ENCODE measurements at places on chromosomes 12 and 14.

DNA sequence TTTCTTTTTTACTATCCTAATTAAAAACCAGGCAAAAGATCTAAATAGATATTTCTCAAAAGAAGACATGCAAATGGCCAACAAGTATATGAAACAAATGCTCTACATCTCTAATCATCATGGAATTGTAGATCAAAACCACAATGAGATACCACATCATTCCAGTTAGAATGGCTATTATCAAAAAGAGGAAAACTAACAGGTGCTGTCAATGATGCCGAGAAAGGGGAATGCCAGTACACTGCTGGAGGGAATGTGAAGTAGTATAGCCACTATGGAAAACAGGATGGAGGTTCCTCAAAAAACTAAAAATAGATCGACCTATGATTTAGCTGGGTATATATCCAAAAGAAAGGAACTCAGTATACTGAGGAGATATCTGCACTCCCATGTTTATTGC is 39.0 kb upstream of the C12orf75 start:
- DNase-seq: no peak

- DNase-seq: no peak
These were observed 80.6 kb upstream of the DAAM1 start for GRCh38 chr14:59107819-59108218.

GRCh38 chr14:94340533-94340932 is 17.4 kb upstream of the SERPINA6 start:
- DNase-seq: no peak

GRCh38 chr14:95562892-95563685 is 28.2 kb downstream of the GLRX5 start:
- no peak for DNase-seq

- peak; percentile 44 for DNase-seq
These were observed 16.4 kb downstream of the ACVRL1 start for GRCh38 chr12:51923506-51924365.

DNA sequence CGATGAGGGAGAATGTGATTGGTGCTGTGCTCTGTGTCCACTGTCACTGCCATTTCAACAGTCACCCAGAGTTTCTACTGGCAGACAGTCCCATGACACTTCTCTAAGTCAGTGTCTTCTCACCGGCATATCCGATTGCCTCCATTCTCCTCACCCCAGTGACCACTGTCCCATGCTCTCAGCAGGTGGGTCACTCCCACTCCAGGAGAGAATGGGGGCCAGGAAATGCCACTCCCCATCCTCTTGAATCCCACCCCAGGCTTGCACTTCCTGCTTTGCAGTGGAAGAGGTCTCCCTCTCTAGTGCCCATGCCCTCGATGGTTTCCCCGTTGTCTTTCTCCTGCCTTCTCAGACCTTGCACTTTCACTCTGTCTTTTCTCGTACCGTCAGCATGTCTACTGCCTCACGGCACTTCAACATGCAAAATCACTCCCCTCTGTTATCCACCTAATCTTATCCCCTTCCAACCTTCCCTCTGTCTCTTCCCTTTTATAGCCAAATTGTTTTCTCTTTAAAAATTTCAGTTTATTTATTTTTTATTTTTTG is 2.2 kb upstream of the EP400 start:
- no peak for DNase-seq

DNA sequence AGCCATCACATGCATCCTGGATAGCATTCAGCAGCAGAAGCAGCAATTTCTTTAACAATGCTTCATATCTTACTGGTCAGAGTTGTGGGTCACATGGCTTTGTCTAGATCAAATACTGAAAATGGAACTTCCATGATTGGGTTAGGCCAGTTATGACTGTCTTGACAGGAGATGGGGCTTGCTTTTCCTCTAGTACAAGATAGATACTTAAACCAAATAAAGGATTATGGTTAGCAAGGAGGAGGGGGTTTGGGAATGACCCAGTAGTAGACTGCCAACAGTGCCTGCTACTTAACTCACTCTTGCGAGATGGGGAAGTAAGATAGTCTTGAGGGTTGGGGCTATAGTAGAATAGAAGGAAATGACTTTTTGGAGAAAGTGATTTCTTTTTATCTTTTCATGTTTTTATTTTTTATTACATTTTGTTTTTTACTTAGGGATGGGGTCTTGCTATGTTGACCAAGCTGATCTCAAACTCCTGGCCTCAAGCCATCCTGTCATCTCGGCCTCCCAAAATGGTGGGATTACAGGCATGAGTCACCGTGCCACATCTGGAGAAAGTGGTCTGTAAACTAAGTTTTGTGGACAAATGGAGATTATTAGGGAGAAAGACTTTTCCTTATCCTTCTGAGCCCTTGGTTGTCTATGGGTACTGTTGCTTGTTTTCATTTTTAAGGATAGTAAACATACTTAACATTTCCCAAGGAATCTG is 37.6 kb downstream of the WNK1 start:
- DNase-seq: no peak

DNA sequence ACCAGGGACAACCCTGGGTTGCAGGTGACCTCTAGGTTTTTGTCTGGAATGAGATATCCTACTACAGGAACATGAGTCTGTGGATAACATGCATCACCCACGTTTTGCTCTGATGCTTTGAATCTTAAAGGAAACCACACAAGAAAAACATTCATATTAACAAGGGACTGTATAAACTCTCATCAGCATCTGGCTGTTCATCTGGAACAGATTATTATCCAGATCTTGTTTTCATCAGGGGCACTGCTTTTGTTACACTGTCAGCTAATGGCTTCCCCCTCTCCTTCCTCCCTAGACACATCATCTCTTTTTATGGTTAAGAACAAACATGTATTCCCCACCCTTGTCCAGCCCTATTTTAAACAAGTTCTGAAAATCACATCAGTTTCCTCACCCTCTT is 1095.7 kb downstream of the AACS start:
- DNase-seq: no peak

- peak; percentile 52 for DNase-seq
These were observed 34.5 kb upstream of the VRK1 start for GRCh38 chr14:96762650-96763049.

DNA sequence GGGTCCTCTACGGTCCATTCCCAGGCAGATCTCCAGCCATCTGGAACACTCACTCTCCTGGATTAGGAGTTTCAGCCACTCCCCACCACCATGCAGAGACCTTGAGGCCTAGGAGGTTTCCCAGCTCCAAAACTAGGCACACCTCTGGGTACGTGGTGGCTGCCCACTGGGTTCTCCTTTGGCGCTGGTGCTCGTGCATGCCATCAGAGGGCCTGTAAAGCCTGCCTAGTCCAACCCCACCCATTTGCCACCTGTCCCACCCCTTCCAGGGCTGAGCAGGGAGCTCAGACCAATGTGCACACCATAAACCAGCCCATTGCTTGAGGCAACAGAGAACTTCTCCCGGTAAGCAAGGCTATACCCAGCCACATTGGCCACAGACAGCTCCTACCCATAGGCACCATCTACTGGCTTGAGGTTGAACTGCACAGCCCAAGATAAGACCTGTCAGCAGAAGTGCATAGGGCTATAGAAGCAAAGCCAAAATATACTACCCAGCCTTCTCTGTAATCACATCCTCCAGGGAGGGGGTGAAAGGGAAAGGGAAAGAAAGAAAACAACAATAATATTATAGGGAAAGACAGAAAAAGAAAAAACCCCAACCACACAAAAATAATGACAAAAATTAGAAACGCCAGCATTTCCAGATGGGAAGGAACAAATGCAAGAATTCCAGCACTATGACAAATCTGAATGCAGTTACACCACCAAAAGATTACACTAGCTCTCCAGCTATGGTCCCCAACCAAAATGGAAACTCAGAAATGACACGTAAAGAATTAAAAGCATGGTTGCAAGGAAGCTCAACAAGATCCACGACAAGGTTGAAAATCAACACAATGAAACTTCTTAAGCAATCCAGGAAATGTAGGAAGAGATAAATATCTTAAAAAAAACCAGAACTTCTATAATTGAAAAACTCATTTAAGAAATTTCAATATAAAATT is 111.9 kb upstream of the CCDC175 start:
- DNase-seq: no peak

DNA sequence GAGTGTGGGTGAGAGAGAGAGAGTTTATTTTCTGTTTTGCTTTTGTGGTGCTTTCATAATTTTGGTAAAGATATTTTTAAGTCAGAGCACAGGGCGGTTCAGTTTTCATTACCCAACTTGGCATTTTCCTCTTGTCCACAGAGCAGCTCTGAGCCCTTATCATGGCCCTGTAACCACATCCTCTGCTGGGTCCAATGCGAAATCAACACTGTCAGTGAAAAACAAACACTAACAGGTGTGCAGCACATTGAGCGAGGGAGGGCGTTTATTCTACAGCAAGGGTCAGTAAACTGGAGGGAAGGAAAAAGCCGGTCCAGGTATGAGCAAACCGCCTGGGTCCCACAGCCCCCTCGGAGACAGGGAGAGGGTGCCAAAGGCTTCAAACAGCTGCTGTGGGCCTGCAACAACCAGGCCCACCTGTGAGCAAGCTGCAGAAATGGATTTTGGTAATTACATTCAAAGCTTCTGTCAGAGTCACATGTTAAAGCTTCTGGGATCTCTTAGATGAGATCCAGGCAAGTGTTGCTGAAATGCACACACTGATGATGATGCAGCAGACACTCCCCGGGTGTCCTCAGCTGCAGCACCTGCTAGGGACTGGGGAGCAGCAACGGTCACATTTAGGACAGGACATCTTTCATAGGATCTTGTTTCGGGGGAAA is 132.7 kb upstream of the DYRK2 start:
- peak; percentile 70 for DNase-seq

DNA sequence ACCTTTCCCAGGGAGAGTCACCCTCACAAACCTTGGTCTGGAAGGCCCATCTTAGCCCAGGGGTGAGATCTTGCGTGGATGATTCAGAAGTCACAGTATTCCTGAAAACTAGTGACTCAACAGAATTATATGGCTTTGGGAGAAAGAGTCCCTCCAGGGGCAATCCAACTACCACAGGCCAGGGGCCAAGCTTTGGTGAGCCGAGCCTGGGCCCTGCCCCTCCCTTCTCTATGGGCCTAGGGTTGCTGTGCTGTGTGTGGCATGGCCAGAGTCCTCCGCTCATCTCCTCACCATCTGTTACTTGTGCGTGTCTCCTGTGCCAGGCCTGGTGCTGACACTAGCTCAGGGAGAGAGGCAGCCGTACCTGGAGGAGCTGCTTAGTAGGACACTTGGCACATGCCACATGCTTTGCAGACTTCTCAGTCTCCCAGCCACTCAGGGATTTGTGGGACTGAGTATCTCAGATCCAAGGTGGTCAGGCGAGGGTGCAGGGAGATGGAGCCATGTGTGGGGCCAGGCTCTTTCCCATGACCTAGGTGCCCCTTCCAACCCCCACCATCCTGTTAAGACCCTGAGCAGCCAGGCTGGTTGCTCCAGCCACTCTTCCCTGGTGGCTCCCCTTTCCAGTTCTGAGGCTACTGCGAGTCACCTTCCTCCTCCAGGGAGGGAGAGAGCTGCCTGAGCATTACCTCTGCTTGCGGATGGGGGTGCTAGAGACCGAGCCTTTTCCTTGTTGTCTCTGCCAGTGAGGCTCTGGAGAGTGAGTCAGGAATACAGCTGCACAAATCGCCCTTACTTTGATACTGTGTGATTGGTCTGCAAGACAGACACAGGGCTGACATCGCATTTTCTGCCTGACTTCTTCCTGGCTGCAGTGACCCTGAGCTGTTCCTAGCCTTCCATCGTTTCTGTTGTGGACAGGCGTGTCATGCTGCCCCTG is 94.1 kb downstream of the SLC25A47 start:
- DNase-seq: no peak

GRCh38 chr12:15227004-15227679 is 5.9 kb upstream of the RERG start:
- DNase-seq: no peak

DNA sequence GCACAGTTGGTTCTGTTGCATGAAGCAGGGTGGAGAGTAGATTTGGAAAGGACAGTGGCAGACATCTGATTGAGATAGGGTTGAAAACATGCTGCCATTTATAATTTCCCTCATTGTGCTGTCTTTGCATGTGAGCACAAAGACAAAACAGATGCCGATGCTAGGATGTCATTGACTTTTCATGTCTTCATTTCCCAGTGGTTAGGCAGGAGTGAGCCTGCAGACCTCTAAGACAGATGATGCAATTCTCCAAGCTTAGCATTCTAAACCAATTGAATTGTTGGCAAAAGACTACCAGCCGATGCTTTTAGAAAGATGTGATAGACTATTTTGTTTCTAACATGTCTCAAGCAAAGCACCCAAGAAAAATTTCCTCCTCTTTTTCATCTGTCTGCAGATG is 37.1 kb upstream of the PELI2 start:
- DNase-seq: no peak

GRCh38 chr12:90801776-90802175 is 153.2 kb downstream of the CCER1 start:
- no peak for DNase-seq

- DNase-seq: no peak
These were observed 1.3 kb downstream of the GOLT1B start for GRCh38 chr12:21502872-21503271.

- DNase-seq: no peak
These were observed 18.8 kb downstream of the PYM1 start for GRCh38 chr12:55908726-55909512.

- DNase-seq: no peak
These were observed 36.5 kb downstream of the DYNC1H1 start for GRCh38 chr14:102000902-102001301.

GRCh38 chr12:131589221-131589897 is 121.5 kb upstream of the SFSWAP start:
- DNase-seq: no peak

DNA sequence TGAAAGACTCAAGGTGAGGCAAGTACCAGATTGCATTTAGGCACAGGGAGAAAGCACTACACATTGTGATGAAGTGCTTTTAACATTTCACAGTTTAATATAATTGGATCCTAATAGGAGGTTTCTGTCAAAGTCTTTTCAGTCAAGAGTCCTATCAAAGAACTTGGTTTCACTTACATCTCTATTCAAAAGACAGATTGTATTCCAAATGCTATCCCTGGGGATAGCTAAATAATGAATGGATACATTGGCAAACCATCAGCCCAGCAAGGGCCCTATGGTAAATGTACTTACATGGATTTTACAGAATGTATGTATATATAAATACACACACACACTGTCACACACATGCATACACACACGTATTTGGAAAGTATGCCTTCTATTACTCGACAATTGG is 655.5 kb upstream of the FLRT2 start:
- no peak for DNase-seq

GRCh38 chr12:126087692-126088091 is 1022.5 kb downstream of the AACS start:
- no peak for DNase-seq

DNA sequence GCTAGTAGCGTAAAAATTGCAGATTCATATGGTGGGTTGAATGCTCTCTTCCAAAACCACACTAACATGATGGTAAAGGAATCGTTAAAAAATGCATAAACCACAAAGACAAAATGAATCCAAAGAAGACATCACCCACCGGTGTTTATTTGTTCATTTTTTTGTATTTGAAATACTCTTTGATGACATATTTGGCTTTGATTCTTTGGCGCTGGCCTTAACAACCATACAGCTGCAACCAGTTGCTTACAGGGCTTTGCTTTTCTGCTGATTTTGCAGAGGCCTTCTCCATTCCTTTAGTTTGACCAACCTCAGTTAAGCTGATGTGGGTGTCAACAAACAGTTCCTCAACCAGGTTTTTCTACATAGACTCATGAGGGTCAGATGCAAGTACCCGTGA is 103.5 kb downstream of the CACNA1C start:
- no peak for DNase-seq

- DNase-seq: peak; percentile 46
These were observed 59.8 kb upstream of the C12orf71 start for GRCh38 chr12:27142101-27142721.
